Adipocyte (in vitro differentiated cells): ENCODE measurements at places on chromosomes 1 and 21.

DNA sequence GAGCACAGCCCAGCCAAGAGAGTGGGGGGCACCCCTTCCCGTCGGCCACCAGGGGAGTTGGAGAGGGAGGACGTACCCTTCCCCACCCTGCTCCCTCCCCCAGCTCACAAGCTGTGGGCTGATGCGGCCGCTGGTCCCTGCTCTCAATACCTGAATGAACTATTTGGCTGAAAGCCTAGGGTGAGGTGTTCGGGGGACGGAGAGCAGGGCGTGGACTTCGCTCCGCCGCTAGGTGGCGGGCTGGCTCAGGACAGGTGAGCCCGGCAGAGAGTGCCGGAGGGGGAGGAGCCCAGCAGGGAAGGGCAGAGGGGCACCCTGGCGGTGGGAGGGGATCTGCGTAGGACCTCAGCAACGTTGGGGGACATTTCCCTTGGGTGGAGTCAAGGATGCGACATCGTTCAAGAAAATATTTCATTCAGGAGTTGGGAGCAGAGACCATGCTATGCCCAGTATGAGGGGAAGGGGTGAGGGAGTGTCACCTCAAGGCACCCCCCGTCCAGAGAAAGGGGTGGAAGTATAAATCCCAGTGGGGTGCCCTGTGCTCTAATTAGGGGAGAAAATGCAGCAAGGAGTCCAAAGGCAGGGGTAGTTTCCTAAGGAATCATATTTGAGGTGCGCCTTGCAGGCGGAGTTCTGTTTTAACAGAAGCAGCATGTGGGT, 12.0 kb upstream of the RHBG start:
- DNase-seq: peak; percentile 57

- no peak for DNase-seq
Measured at GRCh38 chr1:50917138-50918137, 42.6 kb downstream of the FAF1 start.

- DNase-seq: no peak
Measured at GRCh38 chr1:209756615-209757445, 977 bp downstream of the TRAF3IP3 start.

DNA sequence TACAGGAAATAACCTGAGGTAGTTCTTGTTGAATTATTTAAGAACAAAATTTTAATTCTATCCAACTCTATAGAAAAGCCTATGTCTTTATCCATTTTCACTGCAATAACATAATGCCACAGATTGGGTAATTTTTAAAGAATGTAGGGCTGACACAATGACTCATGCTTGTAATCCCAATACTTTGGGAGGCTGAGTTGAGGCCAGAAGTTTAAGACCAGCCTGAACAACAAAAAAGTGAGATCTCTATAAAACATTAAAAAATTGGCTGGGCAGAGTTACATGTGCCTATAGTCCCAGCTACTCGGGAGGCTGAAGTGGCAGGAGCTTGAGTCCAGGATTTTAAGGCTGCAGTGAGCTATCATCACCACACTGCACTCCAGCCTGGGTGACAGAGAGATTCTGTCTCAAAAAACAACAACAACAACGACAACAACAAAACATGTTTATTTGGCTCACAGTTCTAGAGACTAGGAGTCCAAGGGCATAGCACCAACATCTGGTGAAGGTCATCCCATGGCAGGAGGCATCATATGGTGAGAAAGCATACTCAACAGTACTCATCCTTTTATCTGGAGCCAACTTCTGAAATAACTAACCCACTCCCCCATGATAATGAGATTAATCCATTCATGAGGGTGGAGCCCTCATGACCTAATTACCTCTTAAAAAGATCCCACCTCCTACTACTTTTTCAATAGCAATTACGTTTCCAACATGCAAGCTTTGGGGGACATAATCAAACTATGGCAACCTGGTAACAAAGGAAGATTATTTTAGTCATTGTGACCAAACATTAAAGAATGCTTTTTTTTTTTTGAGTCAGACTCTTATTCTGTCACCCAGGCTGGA, 59.6 kb downstream of the ABL2 start:
- peak; percentile 86 for DNase-seq

GRCh38 chr1:60898413-60898812, 183.9 kb upstream of the NFIA start:
- DNase-seq: no peak
